Tongue (tissue), 3 donors: ENCODE measurements at places on chromosomes 3 and 15. TPM values are rescaled to one million over a fixed set of nuclear protein-coding genes. Genes with fewer than 3 reads are reported as not detected.

DNA sequence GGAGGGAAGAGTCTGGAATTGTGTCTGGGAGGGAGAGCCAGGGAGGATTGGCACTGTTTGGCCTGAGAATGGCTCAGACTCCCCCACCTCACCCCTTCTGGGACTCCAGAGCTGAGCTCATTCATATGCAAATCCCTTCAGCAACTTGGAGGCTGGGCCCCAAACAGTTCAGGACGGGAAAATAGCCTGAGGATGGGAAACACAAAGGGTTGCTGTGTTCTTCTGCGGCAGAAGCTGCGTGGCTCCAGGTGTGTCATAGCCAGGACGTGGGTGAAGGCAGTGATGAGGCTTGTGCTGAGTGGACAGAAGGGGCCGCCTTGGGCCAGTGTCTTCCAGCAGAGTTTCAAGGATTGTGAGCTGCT is 16.6 kb downstream of the MASP1 start:
- no peak for DNase-seq

GRCh38 chr15:84919106-84919667 is 34.7 kb downstream of the SLC28A1 start:
- no peak for DNase-seq

GRCh38 chr3:49148159-49148558 is 15.3 kb upstream of the LAMB2 start:
- DNase-seq: no peak

DNA sequence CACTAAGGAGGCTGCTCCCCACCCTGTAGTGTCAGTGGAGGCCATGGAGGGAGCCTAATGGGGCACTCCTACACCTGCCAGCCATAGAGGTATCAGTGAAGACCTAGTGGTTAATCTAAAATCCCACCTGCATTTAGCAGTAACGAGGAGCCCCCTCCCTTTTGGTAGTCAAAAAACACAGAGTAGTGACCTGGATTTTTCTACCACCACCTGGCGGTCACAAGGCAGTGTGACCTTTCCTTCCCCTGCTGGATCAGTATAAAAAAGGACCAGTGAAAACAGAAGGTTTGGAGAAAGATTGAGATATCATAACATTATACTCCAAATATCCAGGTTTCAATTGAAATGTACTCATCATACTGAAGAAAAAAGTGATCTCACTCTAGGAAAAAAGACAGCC is 241.2 kb downstream of the PYDC2 start:
- no peak for DNase-seq

GRCh38 chr3:172040981-172041963 is 1.9 kb downstream of the FNDC3B start:
- peak; percentile 74 for DNase-seq

GRCh38 chr15:74311734-74312444 is 55.6 kb downstream of the CYP11A1 start:
- DNase-seq: no peak

- peak; percentile 54 for DNase-seq
Measured at GRCh38 chr3:52032702-52033408, 23.5 kb downstream of the DUSP7 start.

SPATA12 gene
- not detected for total RNA-seq

CSTA gene
- total RNA-seq: 17.0 TPM
